ENCODE measurements at places on chromosomes 12 and 14.

DNA sequence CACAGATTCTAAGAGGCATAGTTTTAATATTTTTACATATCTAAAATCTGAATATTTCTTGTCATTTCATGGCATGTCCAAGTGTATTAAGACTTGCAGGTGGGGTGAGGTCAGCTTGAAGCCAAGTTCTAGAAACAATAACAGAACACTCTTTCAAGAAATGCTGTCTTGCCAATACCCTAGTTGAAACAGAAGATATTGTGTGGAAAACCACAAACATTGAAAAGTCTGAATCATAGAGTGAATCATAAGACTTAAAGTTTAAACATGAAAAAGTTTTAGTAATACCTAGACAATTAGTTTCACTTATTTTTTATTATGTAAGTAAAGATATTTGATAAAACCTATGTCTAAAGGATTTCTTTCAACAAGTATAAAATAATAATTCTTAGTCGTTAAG, 191.5 kb upstream of the CAND1 start:
- no peak for DNase-seq

GRCh38 chr12:96025518-96025917, 9.9 kb downstream of the LTA4H start:
- DNase-seq, result no peak

- no peak for DNase-seq
These were observed 31.7 kb upstream of the SLC38A2 start for GRCh38 chr12:46404225-46404631.

- no peak for DNase-seq
These were observed 292.7 kb upstream of the RTL1 start for GRCh38 chr14:101196051-101196712.

- DNase-seq, result no peak
These were observed 65.6 kb upstream of the FERMT2 start for GRCh38 chr14:53016491-53016890.

DNA sequence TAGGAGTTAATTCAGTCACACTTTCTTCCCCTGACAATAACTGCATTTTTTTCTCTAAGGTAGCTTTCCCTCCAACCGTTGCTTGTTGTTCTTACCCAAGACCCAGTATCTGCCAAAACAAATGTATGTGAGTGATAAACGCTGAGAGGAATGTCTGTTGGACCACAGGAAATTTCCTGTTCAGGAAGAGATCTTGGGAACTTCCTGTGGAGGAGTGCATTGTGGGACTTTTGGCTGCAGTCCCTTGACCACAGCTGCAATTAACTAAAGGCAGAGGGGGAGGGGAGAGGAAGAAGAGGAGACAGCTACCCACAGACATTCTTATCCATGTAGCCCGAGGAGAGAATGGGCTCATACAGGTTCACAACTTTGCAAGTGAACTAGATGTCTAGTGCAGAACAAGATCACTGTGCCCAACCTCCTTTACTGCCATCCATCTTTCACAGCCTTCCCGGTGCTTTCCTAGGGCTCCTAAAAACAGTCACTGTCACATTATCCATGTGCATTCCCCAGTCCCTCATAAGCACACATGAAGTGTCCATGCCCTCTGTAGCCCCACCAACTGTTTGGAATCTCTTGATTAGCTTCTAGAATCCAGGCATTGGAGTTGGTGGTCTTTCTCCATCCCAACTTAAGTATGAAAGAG, 149.5 kb downstream of the ETV6 start:
- no peak for DNase-seq

DNA sequence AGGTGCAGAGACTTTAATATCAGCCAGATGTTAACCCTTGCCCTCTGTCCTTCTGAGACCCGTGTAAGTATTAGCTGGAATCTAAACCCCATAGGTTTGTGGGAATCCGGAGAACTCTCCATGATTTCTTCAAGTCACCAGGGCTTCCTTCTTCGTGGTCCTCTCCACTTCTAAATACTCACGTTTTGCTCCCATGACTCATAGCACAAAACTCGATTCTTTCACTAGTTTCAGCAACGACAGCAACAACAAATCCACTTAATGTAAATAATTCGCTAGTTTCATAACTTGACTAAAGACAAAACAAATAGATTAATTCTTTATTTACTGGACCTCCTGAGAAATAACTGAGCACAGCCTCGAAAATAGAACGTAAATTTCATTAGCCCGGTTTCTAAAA, 4.4 kb upstream of the CLEC2A start:
- DNase-seq, result no peak

DNA sequence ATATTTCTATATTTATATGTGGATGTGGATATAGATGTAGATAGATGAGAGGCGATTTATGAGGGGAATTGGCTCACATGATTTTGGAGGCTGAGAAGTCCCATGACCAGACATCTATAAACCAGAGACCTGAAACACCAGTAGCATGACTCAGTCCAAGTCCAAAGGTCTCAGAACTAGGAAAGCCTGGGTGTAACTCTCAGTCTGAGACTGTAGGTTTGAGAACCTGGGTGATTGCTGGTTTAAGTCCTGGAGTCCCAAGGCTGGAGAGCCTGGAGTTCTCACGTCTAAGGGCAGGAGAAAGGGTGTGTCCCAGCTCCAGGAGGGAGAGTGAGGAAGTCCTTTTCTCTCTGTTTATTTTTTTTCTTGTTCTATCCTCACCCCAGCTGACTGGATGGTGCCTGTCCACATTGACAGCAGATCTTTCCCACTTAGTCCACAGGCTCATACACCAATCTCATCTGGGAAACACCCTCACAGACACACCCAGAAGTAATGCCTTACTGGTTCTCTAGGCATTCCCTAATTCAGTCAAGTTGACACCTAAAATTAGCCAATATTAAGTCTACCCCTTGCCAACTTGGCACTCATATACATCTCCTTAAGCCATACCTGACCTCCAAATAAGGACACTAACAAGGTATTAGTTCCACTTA, 45.4 kb downstream of the EMP1 start:
- no peak for DNase-seq

DNA sequence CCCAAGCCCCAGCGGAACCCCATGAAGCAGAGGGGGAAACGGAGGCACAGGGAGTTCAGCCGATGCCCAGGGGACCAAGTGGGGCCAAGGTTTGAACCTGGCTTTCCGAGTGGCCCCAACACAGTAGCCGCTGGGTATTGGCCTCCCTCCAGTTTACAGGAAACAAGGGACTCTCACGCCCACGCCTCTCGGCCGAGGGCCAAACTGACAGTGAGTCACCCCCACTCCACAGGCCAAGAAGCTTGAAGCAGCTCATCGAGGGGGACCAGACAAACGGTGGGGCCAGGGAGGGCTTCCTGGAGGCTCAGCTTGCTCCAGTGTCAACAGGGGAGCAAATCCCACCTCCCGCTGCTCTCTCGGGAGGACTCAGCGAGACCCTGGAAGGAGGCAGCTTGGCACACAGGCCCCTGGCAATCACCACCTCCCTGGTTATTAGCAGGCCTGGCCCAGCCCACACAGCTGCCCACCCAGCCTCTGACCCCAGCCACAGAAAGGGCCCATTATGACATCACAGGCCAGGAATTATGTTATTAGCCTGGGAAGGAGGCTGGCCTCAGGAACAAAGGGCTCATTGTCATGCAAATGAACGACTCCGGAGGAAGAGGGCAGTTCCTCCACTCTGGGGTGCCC, 54.6 kb downstream of the NCOR2 start:
- DNase-seq, result no peak

DNA sequence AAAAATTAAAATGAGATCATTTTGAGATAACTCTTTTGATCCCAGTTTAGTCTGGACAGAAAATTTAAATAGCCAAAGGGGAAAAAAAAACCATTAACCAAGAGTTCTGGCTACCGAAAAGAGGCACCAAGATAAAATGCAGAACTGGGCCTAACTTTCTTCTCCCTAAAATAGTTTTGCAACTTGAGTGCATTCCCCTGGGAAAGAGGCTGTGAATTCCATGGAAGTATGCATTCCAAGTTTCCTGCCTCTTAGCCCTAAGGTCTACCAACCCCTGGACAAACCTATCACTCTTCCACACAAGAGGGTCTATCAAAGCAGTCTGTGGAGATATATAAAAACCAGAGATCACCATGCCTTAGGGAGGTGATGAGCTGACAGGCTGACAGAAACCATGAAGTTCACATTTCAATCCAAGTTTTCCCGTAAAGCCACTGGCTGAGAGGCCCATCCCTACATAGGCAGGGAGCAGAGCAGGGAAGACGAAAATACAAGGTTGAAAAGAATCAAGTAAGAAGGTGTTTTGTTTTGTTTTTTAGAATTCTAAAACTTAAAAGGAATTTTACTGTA, 33.8 kb downstream of the DCP1B start:
- DNase-seq, result no peak

GRCh38 chr12:52003591-52003990, 3.2 kb upstream of the TAMALIN start:
- DNase-seq, result no peak

DNA sequence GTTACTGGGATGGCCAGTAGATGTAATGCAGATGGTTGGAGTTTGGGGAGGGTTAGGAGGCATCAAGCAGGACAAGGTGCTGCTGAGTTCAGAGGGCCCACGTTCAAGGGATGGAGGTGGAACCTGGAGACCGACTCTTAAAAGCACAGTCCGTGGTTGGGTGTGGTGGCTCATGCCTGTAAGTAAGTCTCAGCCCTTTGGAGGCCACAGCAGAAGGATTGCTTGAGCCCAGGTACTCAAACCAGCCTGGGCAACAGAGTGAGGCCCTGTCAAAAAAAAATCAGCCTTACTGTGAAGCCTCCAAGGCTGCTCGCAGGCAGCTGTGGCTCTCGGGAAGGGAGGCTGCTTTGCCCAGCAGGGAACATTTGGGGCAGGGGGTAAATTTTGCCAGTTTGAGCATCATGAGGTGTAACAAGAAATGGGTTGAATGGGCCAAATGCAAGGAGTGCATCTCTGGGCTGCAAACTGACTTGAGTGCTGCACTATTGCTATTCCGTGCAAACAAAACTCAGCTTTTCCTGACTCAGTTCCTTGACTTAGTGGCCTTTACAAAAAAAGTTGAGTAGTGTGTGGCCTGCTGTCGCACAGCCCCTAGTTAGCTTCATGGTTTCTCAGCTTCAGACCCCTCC, 55.0 kb downstream of the ANAPC7 start:
- DNase-seq, result no peak

GRCh38 chr14:35155962-35156361, 33.6 kb downstream of the PRORP start:
- no peak for DNase-seq

- no peak for DNase-seq
These were observed 2.0 kb downstream of the AQP2 start for GRCh38 chr12:49952391-49953055.

DNA sequence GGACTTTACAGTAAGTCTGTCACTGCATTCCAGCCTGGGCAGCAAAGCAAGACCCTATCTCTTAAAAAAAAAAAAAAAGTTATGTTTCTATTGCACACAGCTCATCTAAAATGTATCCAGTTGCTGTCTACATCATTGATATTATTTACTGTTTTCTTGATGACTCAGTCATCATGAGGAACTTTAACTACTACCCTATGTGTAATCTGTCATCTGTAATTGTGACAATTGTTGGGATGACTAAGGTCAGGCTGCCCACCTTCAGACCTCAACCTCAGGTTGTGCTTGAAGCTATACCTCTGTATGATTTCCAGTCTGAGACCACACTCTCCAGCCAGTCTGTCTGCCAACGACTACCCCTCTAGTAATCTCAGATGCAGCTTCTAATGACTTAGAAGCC, 15.3 kb downstream of the PPP1R13B start:
- DNase-seq, result no peak

DNA sequence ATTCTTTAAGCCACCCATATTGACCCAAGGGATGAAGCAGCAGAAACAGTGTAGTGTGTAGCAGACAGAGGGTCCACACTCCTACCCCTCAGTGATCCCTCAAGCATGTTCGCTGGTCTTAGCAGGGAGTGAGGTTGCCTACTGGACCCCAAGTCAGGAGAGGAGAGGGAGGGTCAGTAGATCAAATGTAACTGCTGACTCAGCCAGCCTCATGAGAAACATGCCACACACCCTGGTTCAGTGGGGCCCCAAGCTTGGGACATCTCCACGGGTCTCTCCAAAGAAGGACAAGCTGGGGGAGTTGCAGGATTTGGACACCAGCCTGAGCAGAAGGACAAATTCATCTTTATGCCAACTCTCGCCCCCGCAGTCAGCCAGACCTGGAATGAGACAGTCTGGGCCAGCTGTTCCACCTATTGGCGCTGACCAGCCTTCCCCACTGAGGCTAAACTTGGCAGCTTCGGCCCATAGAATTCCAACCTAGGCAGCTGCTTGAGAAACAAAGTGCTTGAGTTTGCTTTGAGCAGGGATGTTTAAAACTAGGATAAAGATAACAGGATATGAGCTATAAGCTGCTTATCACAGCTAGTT, 66.0 kb upstream of the ACTN1 start:
- DNase-seq, result no peak

- no peak for DNase-seq
These were observed 4.2 kb downstream of the DAZAP2 start for GRCh38 chr12:51242876-51243275.

DNA sequence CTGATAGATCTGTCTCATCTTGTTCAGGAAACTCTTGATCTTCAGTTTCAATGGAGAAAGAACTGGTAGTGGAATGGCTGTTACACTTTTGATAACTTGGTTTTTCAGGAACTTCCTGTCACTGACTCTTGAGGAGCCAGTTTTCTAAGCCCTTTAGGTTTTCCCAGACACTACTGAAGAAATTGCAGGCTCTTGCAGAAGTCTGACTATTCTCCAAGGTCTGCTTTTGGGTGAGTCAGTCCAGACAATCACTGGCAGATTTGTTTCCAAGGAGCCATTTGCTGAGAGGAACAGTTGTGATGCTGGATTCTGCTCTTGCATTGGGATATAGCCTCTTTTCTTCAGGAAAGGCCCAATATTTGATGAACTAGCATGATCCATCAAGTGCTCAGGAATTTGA, 468.0 kb downstream of the FUT8 start:
- no peak for DNase-seq

GRCh38 chr14:91392623-91393303, 24.9 kb downstream of the CCDC88C start:
- DNase-seq, result no peak

DNA sequence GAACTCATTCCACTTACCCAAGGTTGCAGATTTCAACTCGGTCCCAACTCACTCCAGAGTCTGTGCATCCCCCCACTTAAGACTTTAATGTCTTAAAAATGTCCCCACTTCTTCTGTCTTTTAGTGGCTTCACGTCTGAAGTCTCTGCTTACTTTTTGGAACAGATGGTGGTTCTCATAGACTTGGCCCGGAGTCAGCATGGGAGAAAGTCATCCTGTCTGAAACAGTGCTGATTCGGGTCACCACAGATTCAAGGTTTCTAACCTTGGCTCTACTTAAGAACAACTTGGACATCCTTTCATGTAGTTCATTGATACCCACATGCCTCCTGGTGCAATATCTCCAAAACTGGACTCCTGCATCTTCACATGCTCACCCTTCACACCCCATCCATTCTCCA, 26.0 kb downstream of the CHST11 start:
- DNase-seq, result no peak

All from activated CD4-positive, alpha-beta T cell treated with anti-CD3 and anti-CD28 coated beads, Interleukin-2, amount 50 U/mL, for 4 hours (primary cell).